ENCODE measurements at places on chromosomes 12 and 14.
A peak's percentile ranks its signal among the peaks of the same experiment; 100 is the strongest.

DNA sequence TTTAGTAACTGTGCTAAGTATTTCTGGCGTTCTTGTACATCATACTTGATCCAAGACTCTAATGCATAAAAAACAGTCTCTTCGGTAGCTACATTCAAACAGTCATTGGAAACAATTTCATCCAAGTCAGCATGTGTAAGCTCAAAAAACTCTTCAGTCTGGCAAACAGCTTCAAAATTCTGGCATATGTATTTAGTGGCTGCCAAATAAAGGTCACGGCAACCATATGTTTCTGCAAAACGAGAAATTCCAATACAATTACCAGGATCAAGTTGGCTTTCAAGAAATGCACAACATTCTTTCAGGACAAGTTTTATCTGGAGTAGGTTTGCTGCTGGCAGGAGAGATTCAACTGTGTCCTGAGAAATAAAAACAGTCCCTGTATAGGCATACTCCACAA lies 16.5 kb downstream of the KLHL28 start:
- peak; percentile 63 for DNase-seq

DNA sequence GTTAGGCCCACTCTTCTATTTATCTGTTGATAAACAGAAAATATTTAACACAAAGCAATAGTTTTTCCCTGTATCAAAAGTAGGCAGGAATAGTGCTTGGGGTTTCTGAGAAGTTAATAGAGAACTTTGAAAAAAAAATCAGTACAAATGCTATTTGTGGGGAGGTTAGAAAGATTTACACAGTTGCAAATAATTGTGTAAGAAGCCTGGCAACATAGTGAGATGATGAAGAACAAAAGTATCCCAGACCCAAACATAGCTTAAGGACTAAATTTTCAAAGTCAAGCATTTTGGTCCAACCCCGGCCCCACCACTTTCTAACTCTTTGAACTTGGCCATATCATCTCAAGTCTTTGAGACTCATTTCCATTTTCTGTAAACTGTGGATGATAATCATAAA lies 687.5 kb upstream of the TMEM132C start:
- no peak for DNase-seq

DNA sequence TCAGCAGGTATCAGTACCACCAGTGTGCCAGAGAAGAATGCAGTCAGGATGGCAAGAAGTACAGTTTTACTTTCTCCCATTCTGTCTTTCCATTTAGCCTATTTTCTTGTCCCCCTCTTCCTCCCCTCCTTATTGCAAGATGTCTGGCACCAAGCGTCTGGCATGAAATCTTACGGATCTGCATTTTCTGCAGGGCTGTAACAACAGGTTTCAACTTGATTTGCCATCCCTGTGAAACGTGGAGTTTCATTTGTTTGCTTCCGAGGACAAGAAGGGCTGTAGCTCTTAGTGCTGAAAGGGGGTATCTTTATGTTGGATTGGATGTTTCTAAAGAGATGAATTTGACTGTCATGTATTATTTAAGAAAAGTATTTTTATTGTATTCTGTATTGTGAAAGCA lies 1110.6 kb downstream of the BCL11B start:
- DNase-seq = no peak

DNA sequence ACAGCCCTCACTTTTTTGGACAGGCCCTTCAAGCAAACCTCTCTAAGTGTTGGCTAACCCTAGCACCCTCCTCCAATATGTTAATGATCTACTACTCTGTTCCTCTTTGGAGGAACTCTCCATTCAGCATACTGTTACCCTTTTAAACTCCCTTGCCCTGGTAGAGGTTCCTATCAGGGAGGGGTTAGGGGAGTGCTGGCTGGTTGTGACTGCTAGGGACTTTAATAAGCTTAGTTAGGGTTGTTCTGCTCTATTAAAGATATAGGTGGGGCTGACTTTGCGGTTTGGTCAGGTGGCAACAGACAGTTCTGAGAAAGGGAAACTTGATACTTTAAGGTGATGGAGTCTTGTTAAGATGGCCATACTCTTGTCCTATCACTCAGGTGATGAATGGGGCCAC lies 301.5 kb upstream of the FBXO33 start:
- no peak for DNase-seq

GRCh38 chr14:51862176-51862796 lies 1.9 kb downstream of the GNG2 start:
- DNase-seq = no peak

GRCh38 chr12:97397008-97397407 lies 65.6 kb upstream of the RMST start:
- DNase-seq = no peak

DNA sequence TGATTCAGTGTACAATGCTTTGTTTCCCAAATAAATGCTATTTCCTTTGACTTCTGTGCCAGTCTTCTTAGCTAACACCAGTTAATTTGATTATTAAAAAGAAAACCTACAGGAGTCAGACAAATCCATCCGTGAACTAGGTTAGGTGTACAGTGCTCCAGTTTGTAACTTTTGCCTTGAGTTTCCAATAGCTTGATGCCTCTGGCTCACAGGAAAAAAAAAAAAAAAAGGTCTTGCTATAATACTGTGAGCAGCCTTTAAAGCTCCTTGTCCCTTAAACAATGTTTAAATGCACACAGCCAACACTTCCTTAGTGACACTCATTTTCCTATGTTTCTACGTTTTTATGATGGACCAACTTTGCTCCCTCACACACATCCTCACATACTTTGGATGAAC lies 71.8 kb upstream of the TMX1 start:
- DNase-seq = no peak

DNA sequence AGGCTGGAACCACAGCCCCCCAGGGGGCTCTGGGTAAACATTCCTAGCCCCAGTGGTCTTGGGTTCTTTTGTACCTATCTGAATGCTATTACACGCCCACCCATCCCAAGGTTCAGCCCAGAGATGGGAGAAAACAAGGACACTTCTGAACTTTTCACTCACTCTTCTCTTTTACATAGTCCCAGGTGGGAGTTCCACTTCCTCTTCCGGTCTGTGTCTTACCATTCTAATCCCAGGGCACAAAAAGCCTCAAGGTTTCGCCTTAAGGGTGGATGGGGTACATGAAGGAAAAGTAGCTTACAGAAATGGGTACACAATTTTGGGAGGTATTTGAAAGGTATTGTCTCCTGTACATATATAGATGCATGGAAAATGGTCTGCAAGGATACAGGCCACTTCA lies 79.0 kb downstream of the TMEM30B start:
- no peak for DNase-seq

GRCh38 chr12:71661977-71662530 lies 1.6 kb downstream of the ZFC3H1 start:
- peak; percentile 57 for DNase-seq

GRCh38 chr14:101177301-101177971 lies 273.9 kb upstream of the RTL1 start:
- peak; percentile 2 for DNase-seq

- no peak for DNase-seq
Observed at GRCh38 chr14:84025106-84026012, 1504.6 kb upstream of the FLRT2 start.

- DNase-seq = no peak
Observed at GRCh38 chr12:24500831-24501230, 448.1 kb downstream of the BCAT1 start.

- DNase-seq = no peak
Observed at GRCh38 chr14:73744874-73745529, 30.8 kb upstream of the PNMA1 start.

GRCh38 chr12:26172539-26172938 lies 22.8 kb upstream of the SSPN start:
- no peak for DNase-seq

GRCh38 chr12:122872815-122873361 lies 23.0 kb downstream of the VPS37B start:
- DNase-seq = no peak

- DNase-seq = no peak
Observed at GRCh38 chr12:28767836-28768348, 381.2 kb upstream of the FAR2 start.

GRCh38 chr12:106033161-106033675 lies 105.5 kb downstream of the NUAK1 start:
- DNase-seq = no peak

DNA sequence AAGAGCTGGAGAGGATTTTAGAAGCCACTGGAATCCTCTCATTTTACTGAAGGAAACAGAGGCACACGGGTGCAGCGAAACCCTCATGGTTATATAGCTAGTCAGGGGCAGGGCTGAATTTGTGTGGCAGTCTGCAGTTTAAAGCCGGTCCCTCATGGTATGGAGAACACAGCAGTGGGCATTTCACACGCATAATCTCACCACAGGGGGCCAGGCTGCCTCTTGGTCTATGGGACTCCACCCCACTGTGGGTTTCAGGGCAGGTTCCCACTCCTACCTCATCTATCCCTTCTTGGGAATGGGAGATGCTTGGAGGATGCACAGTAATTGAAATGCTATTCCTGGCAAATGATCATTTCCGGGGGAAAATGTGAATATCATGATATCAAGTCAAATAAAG lies 400.6 kb downstream of the RGS6 start:
- DNase-seq = no peak

GRCh38 chr14:23043754-23044153 lies 1.7 kb downstream of the PSMB11 start:
- no peak for DNase-seq

DNA sequence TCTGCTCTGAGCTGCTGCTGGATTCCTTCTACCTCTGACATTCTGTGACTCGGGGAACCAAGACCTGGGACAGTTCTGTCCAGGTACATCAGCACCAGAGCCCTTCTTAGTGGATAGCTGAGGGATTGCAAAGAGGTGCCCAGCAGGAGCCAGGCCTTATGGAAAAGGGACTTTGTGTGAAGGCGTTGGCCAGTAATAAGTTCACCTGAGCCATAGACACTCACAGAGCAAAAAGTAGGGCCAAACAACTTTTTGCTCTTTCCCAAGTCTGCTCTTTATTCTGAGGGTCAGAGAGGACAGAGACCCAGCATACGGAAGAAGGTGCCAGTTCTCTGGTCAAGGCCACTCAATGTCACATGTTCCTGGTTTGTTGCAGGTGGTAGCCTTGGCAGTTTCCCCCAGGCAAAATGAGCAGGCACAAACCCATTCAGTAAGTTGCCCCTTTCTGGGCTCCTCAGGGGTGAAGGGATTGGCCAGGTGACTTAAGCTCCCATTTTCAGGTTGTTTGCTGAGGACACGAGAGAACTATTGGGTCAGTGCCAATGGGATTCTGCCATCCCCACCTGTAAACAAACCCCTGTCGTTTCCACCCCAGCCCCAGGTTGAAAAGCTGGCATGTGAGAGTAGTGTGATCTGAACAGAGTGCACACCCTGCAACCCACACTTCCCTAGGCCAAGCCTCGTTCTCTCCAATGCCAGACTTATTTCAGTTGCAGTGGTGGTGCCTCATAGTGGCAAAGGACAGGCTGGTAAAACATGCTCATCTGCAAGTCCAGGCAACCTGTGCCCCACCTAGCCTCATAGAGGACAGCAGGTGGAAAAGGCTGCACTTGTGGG lies 150.3 kb downstream of the SMOC1 start:
- DNase-seq = no peak

- no peak for DNase-seq
Observed at GRCh38 chr14:22311636-22312035, 277.4 kb downstream of the DAD1 start.

DNA sequence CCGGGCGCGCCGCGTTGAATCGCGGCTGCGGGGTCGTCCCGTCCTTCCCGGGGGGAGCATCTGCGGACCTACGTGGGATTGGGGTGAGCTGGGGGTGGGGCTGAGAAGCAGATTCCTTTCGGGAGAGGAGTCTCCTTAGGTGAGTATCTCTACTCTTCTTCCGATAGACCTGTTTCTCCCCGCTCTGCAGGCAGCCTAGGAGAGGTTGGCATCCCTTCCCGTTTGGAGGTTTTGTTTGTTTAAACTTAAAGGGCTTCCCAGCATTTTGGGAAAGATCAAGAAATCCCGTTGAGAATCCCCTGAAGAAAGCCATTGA lies 411 bp downstream of the TTLL5 start:
- no peak for DNase-seq

- no peak for DNase-seq
Observed at GRCh38 chr14:34980337-34980900, 2.4 kb upstream of the SRP54 start.

- DNase-seq = no peak
Observed at GRCh38 chr12:16766736-16767135, 160.8 kb upstream of the LMO3 start.

DNA sequence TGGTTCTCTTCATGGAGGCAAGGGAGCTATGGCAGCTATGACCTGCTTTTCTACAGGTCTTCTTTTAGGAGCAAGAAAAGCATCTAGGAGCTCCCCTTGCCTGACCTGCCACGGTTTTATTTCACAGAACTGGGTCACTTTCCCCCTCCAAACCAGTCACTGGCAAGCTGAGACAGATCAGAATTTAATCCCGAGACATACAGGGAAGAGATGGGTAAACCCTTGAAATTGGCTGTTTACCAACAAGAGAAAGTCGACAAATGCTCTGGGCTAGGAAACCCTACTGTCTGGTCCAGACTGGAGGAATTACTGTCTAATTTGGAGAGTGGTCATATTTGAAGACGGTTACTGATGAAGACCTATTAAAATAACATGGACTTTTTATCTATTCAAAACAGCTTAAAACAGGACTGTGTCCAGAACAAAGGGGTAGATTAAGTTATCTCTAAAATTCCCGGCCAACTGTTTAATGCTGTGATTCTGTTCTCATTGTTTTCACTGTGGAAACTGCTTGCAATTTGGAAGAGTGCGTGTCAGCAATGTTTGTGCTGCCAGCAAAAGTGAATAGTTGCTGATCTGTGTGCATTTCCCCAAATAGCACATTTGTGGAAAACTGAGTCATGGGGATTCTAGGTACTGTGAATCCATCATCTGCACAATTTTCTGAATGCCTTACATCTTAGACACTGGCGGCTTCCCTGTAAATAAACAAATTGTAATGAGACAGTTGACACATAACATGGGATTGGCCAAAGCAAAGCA lies 73.4 kb upstream of the EEA1 start:
- DNase-seq = peak; percentile 70

DNA sequence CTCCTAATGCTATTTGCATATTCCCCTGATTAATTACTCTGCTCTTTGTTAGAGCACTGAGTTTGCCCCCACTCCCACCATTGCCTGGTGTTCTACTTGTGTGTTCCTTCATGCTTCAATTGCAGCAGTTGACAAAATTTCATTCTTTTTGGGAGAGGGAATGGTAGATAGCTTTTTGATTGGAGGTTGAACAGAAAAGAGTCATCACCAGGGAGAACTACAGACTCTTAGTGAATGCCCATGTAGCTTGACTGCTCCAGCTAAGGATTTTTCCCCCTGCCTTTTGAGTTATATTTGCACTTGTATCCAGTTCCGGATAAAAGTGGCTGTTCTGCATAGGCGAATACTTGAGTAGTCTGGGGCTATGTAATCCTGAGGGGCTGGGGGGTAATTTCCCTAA lies 183.9 kb downstream of the ETNK1 start:
- DNase-seq = no peak

- DNase-seq = no peak
Observed at GRCh38 chr12:115320967-115321366, 637.0 kb upstream of the TBX3 start.

All from GM03348 (cell line).